Activated T-helper 9 cell treated with anti-CD3 and anti-CD28 coated beads, Interleukin-2, amount 50 U/mL, for 16 hours (primary cell): ENCODE measurements at places on chromosomes 6 and 20.

DNA sequence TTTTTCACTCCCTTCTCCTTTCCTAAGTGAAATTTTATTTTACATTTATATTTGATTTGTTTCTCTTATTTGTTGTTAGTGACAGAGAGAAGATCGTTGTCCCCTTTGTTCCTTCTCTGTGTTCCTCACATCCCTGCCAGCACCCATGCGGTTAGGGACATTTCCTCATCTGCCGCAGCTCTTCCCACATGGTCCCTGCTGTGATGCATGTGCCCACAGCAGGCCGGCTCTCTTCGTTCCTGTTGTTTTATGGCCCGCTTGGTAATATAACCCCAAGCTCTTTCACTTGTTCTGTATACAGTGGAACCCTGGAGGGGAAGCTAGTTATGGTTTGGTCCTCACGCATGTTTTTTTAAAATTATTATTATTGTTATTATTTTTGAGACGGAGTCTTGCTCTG is 23.6 kb downstream of the DTD1 start:
- no peak for DNase-seq

DNA sequence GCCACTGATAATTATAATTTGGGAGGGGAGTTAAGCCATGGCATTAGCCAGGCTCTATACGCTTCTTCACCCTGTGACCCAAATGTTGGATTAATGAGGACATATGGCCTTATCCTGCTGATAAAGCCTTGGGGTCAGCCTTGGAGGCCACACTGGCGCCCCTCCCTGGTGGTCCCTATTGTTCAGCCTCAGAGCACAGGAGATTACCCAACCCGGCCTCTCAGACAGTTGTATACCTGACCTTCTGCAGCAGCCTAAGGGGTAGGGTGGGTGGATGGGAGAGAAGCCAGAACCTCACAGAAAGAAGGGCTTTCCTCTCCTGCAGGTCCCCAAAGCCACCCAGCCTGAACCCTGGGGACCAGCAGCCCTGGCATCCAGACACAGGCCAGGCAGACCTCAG is 76.8 kb downstream of the LINC00237 start:
- no peak for DNase-seq

GRCh38 chr20:54524849-54525248 is 49.5 kb downstream of the DOK5 start:
- no peak for DNase-seq

DNA sequence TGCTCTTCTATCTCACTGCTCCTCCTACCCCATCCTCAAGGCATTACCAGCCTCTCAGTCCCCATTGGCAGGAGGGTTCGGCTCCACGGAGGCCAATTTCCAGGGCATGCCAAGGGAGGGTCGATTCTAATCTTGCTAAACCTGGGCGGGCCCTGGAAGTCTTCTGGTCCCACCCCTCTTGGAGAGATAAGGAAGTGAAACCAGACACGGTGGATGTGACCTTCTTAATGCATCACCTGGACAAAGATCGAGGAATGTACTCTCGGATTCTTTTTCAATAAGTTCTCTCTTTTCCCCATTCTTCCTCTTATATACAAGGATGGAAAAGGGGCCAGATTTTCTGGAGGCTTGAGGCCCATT is 112.2 kb upstream of the ARMC2 start:
- DNase-seq: no peak

DNA sequence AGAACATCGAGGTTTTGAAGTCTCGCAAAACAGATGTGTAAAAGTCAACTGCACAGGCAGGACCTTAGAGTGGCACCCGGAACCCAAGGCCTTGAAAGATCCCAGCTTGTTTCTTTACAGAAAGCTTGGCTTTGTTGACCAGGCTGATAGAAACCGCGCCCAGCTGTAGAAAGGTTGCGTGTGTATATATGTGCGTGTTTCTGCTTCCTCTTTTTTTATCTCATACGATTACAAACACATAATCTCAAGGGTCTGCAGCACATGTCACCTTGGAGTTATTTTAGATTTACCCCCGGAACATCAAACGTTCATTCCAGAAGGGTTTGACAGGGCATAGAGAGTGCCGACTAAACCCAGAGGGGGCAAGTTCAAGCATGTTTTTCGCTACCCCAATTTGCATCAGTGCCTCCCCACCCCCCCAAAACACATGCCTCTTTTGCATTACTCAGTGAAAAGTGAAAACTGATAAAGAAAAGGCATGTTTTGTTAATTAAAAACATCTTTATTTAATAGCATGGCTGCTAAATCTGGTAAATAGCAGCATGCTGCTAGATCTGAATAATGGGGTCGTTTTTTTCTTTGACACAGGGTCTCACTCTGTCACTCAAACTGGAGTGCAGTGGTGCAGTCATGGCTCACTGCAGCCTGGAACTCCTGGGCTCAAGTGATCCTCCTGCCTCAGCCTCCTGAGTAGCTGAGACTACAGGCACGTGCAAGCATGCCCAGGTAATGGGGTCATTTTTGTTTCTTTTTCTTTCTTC is 33.2 kb upstream of the NCOA3 start:
- no peak for DNase-seq

DNA sequence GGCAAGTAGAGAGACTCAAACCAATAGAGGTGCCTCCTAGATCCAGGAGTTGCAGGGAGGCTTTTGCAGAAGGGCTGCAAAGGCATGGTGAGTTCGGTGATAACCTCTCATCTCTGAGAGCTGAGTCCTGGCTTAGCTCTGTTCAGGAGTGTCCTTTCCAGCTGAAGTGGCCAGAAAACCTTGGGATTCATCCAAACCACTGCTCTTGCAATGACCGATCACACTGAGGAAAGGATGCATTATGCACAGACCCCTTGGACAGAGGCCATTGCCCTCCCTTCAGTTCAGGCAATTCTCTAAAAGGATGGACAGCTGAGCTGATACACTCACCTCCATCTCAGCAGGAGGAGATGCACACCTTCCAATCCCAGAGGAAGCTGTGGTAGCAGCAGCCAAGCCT is 158.8 kb upstream of the ENPP5 start:
- DNase-seq: no peak

DNA sequence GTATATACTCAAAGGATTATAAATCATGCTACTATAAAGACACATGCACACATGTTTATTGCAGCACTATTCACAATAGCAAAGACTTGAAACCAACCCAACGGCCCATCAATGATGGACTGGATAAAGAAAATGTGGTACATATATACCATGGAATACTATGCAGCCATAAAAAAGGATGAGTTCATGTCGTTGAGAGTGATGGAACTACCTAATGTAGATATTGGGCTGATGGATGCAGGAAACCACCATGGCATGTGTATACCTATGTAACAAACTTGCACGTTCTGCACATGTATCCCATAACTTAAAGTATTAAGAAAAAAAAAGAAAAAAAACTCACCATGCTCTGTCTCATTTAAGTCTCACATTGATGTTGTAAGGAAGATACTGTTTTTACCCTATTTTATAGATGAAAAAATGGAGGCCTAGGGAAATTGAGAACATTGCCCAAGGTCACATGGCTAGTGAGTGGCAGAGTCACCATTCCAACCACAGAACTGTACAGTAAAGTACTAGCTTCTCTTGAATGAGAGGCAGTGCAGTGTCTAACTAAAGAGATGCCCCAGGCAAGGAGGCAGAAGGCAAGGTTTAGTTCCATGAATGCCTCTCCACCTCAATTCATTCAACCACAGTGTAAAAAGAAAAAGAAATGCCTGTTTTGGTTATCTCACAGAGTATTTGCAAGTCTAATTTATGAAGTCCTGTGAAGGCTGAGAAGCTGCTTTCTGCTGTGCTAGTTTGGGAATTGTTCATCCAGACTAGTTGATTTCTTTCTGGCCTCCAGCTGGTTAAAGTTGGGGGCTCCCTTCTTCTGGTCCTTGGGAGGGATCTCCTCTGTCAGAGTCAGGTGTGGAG is 68.2 kb downstream of the FIG4 start:
- DNase-seq: no peak

DNA sequence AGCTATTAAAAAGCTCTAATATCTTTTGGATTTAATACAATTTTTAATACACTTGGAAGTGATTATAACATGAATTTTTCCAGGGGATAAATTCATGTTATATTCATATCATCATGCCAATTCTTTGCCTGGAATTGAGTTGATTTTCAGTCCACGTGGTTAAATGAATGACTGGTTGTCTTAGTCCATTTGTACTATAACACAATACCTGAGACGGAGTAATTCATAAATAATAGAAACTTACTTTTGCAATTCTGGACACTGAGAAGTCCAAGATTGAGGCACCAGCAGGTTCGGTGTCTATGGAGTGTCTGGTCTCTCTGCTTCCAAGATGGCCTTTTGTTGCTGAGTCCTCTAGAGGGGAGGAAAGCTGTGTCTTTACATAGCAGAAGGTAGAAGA is 66.2 kb upstream of the TRDN start:
- DNase-seq: no peak

- DNase-seq: no peak
Measured at GRCh38 chr6:161890832-161891297, 617.0 kb upstream of the AGPAT4 start.

GRCh38 chr6:22965889-22966288 is 396.5 kb downstream of the HDGFL1 start:
- DNase-seq: no peak

DNA sequence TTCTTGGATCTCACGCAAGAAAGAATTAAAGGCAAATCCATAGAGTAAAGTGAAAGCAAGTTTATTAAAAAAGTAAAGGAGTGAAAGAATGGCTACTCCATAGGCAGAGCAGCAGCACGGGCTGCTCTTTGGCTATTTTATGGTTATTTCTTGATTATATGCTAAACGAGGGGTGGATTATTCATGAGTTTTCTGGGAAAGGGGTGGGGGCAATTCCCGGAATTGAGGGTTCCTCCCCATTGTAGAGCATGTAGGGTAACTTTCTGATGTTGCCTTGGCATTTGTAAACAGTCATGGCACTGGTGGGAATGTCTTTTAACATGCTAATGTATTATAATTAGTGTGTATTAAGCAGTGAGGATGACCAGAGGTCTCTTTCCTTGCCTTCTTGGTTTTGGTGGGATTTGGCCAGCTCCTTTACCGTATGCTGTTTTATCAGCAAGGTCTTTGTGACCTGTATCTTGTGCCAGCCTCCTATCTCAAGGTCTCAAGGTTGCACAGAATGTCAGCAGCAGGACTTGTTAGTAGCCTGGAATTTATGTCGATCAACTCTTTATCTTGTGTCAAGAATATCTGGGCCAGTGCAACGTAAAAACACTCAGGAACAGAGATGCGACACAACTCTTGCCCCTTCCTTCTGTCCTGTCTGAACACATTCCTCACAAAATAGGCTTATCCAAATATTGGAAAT is 931.4 kb downstream of the QKI start:
- DNase-seq: no peak

DNA sequence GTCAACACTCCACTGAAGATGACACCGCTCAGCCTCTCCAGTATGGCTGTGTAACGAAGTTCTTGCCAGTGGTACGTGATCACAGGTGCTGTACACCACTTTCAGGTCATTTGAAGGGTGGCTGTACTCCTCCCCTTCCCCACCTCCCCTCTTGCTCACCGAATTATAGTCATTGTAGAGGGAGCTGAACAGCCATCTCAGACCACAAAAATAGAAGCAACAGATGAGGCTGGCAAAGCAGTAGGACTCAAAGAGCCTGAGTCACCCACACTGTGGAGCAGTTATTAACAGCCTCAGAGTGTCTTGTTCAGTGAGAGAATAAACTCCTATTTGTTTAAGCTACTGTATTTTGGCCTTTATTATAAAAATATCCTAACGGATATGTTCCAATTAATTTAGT is 192.5 kb upstream of the MCHR2 start:
- DNase-seq: no peak
